Activated CD4-positive, alpha-beta T cell treated with anti-CD3 and anti-CD28 coated beads for 24 hours (primary cell): ENCODE measurements at places on chromosomes 16 and 17.

GRCh38 chr17:64534187-64534586, 27.4 kb downstream of the CEP95 start:
- no peak for DNase-seq

DNA sequence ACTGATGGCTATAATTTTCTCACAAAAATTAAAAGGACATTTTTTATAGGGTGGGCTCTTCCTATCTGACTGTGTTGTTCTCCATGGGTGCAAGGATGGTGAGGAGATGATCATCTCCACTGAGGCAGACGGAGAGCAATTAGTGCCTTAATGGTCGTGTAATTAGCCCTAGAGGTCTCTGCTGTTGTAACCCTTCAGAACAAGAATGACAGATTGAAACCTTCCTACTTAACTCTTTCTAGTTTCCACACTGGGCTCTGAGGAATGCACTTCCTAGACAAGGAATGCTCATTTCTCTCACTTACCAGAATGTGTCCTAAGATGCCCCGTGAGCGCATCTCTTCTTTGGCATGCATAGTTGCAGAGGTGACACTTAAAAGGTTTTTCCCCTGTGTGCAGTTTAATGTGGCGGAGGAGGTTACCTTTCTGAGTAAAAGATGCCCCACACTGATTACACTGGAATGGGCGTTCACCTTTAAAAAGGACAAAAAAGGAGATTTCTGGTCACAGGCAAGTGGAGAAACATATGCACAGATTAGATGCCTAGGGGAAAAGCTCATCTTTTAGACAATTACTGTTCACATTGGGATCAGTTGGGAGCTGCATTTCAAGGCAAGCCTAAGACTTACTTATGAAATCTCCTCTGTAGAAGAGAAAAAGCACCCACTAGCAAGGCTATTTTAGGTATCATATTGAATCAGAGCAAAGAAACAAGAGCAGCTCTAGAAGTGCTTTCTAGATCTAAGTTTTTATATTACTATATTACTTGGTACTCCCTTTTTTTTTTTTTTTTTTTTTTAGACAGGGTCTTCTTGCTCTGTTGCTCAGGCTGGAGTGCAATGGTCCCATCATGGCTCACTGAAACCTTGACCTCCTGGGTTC, 53.6 kb downstream of the GRB7 start:
- no peak for DNase-seq

- DNase-seq = no peak
These were observed 45.0 kb downstream of the ESRP2 start for GRCh38 chr16:68190736-68191510.

DNA sequence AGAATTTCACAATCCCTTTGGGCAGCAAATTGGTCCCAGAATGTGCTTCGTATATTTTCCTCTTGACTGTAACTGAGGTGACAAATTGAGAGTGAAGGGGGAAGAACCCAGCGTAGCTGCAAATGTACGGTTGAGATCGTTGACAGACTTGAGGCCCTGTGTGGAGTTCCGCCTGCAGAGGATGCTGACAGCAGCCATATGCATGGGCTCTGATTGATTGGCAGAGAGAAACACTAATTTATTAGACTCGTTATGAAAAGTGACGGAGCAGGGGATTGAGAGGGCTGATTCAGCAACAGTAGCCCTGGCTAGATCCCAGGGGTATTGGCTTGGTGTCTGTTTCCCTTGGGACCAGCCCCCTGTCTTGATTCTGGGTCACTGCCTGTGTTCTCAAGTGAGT, 930.1 kb upstream of the EEF2KMT start:
- DNase-seq = no peak

- DNase-seq = no peak
These were observed 24.2 kb downstream of the FAM20A start for GRCh38 chr17:68576811-68577496.

GRCh38 chr17:78349891-78350642, 9.8 kb downstream of the SOCS3 start:
- DNase-seq = no peak
